ENCODE measurements at places on chromosomes 5 and 9.

DNA sequence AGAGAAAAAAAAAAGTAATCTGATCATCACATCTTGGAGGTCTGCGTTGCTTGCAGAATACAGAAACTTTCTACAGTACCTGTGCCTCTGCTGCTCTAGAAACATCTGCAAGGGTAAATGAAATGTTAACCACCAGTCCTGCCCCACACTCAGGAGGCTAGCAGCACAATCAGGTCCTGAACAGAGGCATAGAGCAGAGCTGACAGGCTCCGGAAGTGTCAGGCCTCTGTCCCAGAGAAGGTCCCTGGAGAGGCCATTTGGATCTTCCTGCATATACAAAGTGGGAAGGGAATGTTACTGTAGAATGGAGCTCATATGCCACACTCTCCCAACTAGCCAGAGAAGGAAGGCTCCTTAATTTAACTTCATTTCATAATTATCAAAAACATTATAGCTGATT, 7.2 kb downstream of the NRG2 start:
- no peak for DNase-seq

GRCh38 chr9:21853414-21853813, 51.0 kb downstream of the MTAP start:
- DNase-seq: no peak

DNA sequence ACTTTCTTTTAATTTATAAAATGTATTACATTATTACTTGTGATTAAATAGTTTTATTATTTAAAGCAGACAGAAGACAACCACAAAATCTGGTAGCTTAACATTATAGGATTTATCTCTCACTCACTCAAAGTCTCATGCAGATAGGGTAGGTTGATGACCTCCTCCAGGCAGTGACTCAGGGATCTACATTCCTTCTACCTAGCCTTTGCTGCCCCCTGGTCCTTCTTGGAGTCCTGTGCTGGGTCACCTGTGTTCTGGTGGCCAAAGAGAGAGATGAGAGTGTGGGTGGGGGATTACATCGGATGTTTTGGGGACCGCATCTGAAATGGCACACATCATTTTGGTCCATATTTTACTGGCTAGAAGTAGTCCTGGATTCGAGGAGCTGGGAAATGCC, 95.7 kb upstream of the CTSL start:
- no peak for DNase-seq

DNA sequence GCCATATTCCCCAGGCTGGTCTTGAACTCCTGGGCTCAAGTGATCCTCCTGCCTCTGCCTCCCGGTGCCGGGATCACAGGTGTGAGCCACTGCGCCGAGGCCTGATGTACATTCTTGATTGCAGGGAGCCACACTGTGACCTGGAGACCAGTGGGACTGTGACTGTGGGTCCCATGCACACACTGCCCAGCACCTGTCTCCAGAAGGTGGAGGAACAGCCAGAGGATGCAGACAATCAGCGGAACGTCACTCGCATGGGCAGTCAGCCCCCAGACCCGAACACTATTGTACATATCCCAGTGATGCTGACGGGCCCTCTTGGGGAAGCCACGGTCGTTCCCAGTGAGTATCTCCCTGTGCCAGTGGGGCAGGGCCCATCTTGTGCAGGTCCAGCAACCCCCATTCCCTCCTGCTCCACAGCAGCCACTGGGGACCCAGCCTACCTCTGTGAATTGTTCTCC, 147.3 kb downstream of the CACNA1B start:
- DNase-seq: no peak

GRCh38 chr5:132143148-132143547, 69.6 kb downstream of the CSF2 start:
- no peak for DNase-seq

GRCh38 chr9:132489536-132489935, 79.5 kb downstream of the CFAP77 start:
- no peak for DNase-seq

DNA sequence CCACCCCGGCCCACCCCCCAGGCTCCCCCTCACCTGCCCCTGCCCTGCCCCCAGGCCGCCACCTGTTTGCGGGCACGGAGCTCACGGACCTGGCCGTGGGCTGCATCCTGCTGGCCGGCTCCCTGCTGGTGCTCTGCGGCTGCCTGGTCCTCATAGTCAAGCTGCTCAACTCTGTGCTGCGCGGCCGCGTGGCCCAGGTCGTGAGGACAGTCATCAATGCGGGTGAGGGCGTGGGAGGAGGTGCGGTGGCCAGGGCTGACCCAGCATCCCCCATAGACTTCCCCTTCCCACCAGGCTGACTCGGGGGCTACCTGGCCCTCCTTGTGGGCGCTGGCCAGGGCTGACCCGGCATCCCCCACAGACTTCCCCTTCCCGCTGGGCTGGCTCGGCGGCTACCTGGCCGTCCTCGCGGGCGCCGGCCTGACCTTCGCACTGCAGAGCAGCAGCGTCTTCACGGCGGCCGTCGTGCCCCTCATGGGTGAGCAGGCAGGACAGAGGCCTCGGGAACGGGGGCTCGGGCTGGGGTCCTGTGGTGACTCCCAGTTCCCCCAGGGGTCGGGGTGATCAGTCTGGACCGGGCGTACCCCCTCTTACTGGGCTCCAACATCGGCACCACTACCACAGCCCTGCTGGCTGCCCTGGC, 3.5 kb downstream of the SLC34A3 start:
- DNase-seq: no peak
